Stimulated activated CD4-positive, alpha-beta T cell treated with anti-CD3 and anti-CD28 coated beads, Interleukin-15, amount 100 ng/mL, for 48 hours (primary cell): ENCODE measurements at places on chromosomes 1 and 21.

DNA sequence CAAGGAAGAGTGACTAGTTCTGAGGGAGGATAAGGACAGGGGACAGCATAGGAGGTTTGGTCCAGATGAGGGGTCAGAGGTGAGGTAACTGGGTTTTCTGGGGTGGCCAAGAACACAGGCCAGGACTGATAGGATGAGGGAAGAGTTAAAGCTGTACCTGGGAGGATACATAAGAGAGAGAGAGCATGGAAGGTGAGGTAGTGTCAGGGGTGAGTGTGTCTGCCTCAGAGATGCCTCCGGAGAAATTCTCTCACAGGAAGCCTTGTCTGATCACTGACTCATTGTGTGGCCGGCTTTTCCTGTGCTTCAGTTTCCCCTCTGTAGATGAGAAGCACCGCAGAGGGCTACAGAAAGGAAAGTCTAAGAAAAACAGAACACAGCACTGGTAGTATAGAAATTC lies 40.2 kb downstream of the FASLG start:
- DNase-seq = peak; percentile 68

DNA sequence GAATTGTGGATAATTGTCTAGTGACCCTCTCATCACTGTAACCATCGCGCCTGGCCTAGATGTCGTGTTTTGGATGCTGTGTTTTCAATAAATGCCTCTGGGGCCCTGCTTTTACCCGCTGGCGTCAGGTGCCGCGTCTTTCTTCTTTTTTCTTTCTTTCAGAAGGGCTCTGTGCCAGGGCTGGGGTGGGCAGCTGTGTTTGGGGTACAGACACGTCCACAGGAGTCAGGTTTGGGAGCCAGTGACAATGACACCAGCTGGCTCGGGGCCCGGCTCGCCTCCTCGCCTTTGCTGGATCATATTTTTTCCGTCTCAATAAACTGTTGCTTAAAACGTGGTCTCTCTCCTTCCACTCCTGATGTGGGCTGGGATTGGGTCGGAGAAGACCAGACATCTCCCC lies 16.1 kb downstream of the TMEM201 start:
- no peak for DNase-seq

- no peak for DNase-seq
Measured at GRCh38 chr1:178651742-178652141, 73.3 kb upstream of the RALGPS2 start.

DNA sequence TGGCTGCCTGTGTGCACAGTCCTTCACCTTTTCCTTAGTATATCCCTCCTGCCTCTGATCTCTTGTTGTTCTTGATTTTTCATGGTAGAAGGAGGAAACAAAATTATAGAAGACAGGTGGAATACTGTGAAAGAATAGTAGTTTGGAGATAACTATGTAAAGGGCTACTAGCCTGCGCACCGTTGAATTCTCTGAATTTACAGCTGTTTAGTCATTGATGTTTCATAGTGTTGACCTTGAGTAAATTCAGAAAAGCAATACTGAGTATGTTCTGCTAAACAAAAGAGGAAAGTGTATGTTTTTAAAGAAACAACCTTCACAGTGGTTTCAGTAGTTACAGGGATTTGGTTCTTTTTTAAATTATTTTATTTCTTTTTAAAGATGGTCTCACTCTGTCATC lies 18.1 kb downstream of the CAMTA1 start:
- no peak for DNase-seq

DNA sequence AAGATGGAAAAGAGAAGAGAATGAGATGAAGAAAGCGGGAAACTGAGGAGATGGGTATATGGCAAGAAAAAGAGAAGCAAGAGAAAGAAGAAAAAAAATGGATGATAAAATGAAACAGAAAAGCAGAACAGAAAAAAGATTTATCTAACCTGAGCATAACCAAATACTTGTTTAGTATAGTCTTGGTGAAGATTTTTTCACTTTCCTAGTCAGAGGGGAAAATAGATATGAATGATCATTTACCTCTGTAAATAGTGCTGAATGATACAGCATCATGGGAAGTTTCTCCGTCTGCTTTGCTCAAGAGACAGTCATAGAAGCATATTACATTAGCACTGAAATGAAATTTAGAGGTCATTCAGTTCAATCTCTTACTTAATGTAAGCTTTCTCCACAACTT lies 36.1 kb upstream of the PLPPR4 start:
- no peak for DNase-seq

- DNase-seq = no peak
Measured at GRCh38 chr1:209341146-209341545, 242.4 kb upstream of the CAMK1G start.

GRCh38 chr1:169196581-169196980 lies 90.1 kb downstream of the ATP1B1 start:
- DNase-seq = no peak

GRCh38 chr1:28070725-28071593 lies 17.5 kb downstream of the EYA3 start:
- DNase-seq = no peak

DNA sequence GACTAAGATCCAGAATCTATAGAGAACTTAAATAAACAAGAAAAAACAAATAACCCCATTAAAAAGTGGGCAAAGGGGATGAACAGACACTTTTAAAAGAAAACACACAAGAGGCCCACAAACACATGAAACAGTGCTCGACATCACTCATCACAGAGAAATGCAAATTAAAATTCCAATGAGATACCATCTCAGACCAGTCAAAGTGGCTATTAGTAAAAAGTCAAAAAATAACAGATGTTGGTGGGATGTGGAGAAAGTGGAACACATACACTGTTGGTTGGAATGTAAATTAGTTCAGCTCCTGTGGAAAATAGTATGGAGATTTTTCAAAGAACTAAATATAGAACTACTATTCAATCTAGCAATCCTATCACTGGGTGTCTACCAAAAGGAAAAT lies 143.1 kb downstream of the IFI44 start:
- no peak for DNase-seq

- no peak for DNase-seq
Measured at GRCh38 chr21:28910280-28910887, 82.3 kb downstream of the LTN1 start.

- no peak for DNase-seq
Measured at GRCh38 chr1:16129921-16130543, 25.8 kb downstream of the EPHA2 start.

- DNase-seq = no peak
Measured at GRCh38 chr1:99005537-99005942, 879 bp upstream of the PLPPR5 start.

- DNase-seq = no peak
Measured at GRCh38 chr1:236284291-236284721, 2.5 kb upstream of the ERO1B start.

- no peak for DNase-seq
Measured at GRCh38 chr1:171250263-171250662, 2.0 kb downstream of the FMO1 start.

- DNase-seq = no peak
Measured at GRCh38 chr1:97989094-97989680, 68.4 kb upstream of the DPYD start.

GRCh38 chr1:72100771-72101170 lies 181.6 kb downstream of the NEGR1 start:
- no peak for DNase-seq

DNA sequence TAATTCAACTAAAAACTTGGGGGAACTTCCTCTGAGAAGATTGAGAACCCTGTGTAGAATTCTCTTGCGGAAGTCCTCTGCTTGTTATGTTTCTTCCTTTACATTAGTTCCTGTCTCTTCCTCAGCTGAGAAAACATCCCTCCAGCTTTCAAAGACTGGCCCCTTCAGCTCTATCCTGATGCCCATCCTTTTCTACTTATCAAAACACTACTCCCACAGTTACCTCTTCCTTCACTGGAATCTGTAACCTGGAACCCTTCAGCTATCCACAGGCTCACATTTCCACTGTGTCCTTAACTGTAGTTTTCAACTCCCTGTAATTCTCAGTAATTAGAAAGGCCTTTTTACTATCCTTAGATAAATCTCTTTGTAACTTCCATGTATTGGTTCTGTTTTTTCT lies 6.0 kb upstream of the DEDD start:
- no peak for DNase-seq

DNA sequence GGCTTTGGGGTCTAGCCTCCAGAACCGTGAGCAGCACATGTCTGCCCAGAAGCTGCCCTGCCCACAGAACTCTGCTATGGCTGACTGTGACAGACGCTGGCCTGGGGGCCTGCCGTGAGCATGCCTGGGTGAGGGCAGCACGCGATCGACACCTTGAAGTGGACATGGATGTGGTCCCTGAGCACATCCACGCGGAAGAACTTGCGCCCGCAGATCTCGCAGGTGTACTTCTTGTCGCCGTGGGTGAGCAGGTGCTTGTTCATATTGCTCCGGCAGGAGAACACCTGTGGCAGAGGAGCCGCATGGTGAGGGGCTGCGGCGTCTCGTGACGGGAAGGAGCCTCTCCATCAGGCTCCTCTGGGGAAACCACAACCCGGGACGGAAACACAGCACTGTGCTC lies 56.0 kb downstream of the PRDM15 start:
- DNase-seq = no peak

DNA sequence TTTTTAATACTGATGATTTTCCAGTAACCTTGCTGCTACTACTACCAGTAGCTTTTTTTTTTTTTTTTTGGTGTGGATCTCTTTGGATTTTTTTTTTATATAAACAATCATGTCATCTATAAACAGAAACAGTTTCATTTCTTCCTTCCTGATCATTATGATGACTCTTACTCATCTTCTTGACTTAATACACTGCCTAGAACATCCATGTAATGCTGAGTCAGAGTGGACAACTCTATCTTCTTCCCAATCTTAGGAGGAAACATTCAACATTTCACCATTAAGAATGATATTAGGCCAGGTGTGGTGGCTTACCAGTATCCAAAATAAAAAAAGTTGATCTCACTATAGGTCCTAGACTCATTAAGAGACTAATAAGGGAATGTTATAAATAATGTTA lies 69.1 kb downstream of the RUSC1 start:
- no peak for DNase-seq

- DNase-seq = no peak
Measured at GRCh38 chr21:31879241-31879650, 6.4 kb downstream of the HUNK start.

GRCh38 chr1:151534662-151535278 lies 5.3 kb upstream of the TUFT1 start:
- peak; percentile 76 for DNase-seq

- no peak for DNase-seq
Measured at GRCh38 chr1:213988507-213989001, 781 bp downstream of the PROX1 start.

DNA sequence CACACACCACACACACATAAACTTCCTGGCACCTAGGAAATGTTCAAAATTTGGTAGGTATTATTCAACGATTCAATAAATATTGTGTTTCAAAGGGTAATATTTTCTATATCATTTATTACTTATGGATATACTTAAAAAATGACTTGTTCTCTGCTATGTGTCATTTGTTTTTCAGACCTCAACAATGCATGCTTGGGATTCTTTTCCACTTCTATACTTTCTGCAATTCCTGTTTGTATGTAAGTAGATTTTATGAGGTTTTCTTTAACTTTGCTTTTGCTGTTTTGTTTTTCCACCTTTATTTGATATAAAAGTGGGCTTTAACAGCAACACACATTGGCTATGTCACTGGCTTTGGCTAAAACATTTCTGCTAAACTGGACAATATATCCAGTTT lies 3.5 kb downstream of the CEP170 start:
- no peak for DNase-seq

- no peak for DNase-seq
Measured at GRCh38 chr1:76951153-76951552, 83.9 kb downstream of the ST6GALNAC5 start.

DNA sequence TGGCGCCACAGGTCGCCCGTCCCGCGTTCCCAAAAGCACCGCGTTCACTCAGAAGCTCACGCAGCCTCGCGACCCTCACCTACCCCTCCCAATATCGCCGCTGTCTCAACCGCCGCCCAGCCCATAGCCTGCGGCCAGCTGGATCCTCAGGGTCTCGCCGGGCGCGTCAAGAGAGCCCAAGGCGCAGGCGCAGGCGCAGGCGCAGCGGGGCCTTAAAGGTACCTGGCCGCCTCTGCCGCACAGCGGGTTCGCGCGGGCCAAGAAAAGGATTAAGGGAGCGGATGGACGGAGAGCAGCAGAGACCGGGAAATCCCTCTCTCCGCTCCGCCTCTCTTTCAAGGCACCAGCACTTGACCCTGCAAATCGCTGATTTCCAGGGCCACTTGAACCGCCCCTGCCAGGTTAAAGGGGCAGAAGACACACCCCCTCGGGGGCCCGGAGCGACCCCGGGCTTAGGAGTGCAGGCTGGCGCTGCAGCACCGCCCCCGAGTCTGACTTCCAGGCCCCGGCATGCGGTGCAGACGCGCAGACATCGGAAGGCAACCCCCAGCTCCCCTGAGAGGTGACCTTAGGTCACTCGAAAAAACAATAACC lies at the start of gene NBPF20:
Gene NBPF20 (minus strand): TSS at position 168 of the 594 bp plus-strand sequence. CDS start 20,331 bp downstream, outside the sequence.
- peak; percentile 31 for DNase-seq

DNA sequence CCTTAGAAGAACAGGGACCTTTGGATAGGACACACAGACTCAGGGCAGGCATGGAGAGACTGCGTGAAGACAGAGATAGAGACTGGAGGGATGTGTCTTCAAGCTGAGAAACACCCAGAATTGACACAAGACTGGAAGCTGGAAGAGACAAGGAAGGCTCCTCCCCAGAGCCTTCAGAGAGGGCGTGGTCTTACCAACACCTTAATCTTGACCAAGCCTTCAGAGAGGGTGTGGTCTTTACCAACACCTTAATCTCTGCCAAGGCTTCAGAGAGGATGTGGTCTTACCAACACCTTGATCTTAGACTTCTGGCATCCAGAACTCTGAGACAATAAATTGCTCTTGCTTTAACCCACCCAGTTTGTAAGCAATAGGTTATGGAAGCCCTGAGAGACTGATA lies 481.4 kb upstream of the VAMP3 start:
- no peak for DNase-seq

- DNase-seq = no peak
Measured at GRCh38 chr1:224670506-224670905, 54.4 kb downstream of the CNIH3 start.

GRCh38 chr1:34164771-34165391 lies at the start of gene CSMD2:
CSMD2 (minus strand) TSS chr1:34165230; CDS start chr1:34165097, 133 bp downstream.
- DNase-seq = no peak

- DNase-seq = no peak
Measured at GRCh38 chr1:147722124-147722523, 38.3 kb downstream of the GJA5 start.

DNA sequence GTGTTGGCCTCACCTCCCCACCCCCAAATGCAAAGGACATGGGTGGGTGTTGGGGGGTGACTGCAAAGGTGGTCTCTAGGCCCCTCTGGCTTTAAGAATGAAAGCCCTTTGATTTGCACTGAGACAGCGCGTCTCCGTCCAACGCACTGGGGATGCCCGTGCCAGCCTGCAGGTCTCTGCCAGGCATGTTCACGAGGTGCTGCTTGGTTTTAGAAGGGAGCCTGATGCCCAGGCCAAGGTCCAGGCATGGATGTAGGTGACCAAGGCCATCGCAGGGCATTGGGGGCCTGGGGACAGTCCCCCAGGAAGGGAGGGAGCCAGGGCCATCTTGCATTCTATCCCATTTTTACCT lies 363.6 kb upstream of the VAMP3 start:
- DNase-seq = no peak

GRCh38 chr1:220378571-220379302 lies 106.5 kb upstream of the RAB3GAP2 start:
- DNase-seq = no peak

- DNase-seq = no peak
Measured at GRCh38 chr1:167635156-167635648, 5.2 kb downstream of the RCSD1 start.

GRCh38 chr1:17914987-17915386 lies 159.9 kb downstream of the ACTL8 start:
- no peak for DNase-seq
